ENCODE measurements at places on chromosomes 13 and 19.

DNA sequence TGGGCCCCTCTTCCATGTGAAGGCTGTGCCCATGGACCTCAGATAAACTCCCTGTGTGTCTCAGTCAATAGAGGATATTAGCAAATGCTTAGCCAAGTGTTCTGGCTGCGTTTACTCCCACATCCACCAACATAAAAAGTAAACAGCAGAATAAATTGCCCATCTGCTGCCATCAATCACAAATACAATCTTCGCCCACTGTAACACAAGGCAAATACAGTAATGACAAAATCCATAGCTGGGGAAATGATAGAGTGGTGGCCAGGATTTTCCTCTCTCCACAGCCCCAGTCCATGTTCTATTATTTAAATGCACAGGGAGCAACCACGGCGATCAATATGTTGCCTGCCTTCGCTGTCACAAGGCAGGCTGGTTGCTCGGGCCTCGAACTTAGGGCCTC is 376.5 kb downstream of the UQCRFS1 start:
- DNase-seq = no peak

GRCh38 chr13:40966298-40966697 is 52.8 kb downstream of the ELF1 start:
- DNase-seq = no peak

DNA sequence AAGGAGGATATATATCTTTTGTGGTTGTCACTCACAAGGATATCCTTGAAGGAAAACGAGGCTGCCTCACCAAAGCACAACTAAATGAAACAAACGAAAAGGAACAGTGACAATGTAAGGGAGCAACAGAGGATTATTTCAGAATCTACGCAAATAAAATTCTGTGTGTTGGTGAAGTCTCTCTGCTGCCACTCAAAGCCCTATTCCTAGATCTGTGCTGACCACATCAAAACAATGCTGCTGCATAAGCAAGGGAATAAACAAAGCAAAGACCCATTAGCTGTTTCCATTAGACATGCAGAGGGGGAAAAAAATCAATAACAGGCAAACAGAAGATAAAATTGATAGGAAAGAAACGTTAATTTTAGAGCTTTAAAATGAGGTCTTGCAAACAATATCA is 204.4 kb downstream of the MZT1 start:
- DNase-seq = no peak

- DNase-seq = no peak
Measured at GRCh38 chr19:13665125-13665905, 99.0 kb upstream of the MRI1 start.

DNA sequence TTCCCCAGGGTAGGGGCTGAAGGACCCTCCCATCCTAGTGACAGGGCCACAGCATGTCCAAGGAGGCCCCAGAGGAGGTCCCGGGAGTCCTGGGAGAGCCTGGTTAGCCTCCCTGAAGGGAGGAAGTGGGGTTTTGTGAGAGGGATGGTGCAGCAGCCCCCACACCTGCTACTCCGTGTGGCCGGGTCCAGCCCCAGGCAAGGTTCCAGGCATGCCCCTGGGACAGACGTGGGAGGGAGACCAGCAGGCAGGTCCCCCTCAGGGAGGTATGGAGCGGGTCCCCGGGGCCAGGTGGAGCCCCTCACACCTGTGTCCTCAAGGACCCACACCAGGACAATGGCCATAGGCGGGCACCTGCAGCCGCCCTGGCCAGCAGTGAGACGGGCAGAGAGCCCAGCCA is 1.9 kb upstream of the F7 start:
- no peak for DNase-seq

All from midbrain (tissue), 1 donor.